HT-29 (cell line): ENCODE measurements at places on chromosomes 1 and 21.

DNA sequence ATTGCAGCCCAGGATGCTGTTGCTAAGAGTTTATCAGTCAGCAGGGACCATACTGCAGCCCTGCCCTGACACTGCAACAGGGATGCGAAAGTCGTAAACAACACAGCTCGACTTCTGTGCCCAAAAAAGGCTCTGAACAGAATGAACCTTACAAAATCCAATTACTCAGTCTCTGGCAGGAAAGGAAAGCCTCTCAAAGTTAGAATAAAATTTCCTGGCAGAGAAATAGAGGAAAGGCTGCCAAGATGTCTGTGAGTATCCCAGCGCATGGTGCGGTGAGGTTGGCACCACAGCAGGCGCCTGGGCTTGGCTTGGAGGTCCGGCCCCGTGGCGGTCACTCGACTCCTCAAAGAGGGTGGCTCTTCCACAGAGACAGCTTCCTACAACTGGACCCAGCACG lies 185.8 kb downstream of the PCP4 start:
- DNase-seq: no peak

- DNase-seq: no peak
These were observed 76.3 kb downstream of the OBSCN start for GRCh38 chr1:228284148-228284495.

GRCh38 chr1:231927431-231927830 lies 300.8 kb downstream of the DISC1 start:
- DNase-seq: no peak

GRCh38 chr1:50371749-50372148 lies 51.5 kb downstream of the DMRTA2 start:
- no peak for DNase-seq

GRCh38 chr1:4132352-4133296 lies 232.6 kb upstream of the C1orf174 start:
- DNase-seq: no peak

- no peak for DNase-seq
These were observed 216.4 kb downstream of the MATN1 start for GRCh38 chr1:30507016-30507312.

- DNase-seq: no peak
These were observed 43.2 kb downstream of the HIVEP3 start for GRCh38 chr1:41875487-41875886.

DNA sequence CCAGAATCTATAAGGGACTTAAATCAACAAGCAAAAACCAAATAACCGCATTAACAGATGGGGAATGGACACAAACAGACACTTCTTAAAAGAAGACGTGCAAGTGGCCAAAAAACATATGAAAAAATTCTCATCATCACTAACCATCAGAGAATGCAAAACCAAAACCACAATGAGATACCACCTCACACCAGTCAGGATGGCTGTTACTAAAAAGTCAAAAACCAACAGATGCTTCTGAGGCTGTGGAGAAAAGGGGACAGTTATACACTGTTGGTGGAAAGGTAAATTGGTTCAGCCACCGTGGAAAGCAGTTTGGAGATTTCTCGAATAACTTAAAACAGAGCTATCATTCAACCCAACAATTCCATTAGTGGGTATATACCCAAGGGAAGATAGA lies 124.9 kb upstream of the OLIG2 start:
- DNase-seq: no peak

DNA sequence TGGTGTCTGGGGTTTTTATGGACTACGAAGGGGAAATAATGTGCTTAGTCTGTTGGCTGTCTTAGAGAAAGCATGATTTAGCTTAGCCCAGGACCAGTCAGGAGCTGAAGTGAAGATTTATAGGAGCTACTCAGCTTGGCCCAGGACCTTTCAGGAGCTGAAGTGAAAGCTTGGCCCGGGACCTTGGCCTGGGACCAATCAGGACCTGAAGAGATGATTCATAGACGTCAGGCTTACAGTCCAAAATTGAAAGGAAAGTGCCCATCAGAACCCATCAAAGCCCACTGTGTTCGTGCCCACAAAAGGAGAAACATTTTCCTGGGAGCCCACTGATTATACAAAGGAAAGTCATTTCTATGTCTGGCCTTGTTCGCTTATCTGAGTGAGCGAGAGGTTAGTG lies 35.6 kb downstream of the MSTO1 start:
- DNase-seq: no peak

DNA sequence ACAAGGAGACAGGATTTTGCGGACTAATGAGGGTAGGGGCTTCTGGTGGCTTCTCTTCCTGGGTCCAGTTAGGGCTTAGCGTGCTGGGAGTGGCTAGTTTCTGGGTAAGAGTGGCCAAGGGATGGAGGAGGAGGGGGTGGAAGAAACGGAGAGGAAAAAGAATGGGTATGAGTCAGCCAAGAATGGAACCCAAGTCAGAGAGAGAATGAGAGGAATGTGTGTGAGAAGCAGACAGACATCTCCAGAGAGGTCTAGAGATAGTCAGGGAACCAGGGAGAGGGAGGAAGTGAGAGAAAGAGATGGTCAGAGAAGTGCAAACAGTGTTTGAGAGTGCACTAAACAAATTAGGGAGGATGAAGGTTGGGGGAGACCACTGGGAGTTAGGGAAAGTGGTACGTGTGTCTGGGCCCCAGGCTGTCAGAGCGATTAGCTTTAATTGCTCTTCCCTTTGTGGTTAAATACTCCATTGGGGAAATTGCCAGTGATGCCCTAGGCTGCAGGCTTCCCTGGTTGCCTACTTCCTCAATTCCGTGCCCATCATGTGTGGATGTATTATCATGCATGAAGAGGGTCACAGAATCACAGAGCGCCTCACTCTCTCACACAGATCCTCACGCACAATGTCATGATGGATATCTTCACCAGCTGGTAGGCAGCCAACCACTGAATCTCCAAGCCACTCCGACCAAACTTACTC lies 1.4 kb downstream of the PEA15 start:
- no peak for DNase-seq

- peak; percentile 41 for DNase-seq
These were observed 1.6 kb upstream of the KDM4A start for GRCh38 chr1:43648221-43648847.

DNA sequence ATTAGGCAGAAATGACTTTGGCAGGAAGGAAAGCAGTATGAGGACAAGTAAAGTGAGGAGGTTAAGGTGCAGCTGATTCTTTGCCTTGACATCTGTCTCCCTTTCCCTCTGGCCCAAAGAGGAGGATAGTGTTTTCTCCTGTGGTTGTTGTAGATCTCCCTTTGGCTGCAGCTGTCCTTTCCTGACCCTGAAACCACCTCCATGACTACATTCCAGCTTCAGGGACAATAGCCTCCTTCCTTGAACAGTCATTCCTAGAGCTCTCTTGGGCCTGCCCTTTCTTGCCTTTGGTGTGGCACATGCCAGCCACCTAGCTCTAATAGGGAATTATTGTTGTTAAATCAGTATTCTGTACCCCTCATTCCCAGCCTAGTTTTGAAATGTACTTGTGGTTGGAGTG lies 6.2 kb downstream of the ZMYM1 start:
- no peak for DNase-seq

GRCh38 chr1:85894651-85895050 lies 186.4 kb upstream of the ZNHIT6 start:
- DNase-seq: peak; percentile 28

- DNase-seq: peak; percentile 31
These were observed 21.8 kb downstream of the EXOC8 start for GRCh38 chr1:231315887-231316286.

DNA sequence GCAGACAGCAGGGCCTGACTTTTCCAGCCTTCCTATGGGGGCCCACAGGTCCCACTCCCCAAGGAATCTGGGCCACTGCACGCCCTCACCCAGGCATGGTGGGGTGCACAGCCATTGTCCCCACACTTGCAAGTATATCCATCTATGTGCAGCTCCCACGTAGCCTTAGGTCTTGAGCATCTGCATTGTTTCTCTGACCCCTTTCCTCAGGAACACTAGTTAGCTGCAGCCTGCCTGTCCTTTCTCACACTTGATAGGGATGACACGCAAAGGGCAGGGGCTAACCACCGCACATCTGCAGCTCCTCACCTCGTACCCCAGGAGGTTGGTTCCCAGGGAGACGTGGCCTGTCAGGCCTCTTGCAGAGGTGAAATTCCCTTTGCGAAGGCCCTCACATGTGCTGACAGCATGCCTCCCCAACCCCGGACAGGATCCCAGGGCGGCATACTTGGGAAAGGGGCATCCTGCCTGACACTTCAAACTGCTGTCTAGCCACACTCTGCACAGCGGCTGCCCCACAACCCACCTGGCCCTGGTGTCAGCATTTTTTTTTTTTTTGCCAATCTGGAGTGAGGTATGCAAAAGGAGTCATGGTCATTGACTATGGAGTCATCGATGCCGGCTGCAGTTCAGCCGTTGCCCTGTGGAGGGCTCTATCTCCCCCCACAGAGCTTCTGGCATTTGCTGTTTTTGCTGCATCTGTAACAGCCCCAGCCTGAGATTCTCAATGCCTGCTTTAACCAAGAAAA lies 5.0 kb downstream of the JMJD4 start:
- DNase-seq: peak; percentile 47

DNA sequence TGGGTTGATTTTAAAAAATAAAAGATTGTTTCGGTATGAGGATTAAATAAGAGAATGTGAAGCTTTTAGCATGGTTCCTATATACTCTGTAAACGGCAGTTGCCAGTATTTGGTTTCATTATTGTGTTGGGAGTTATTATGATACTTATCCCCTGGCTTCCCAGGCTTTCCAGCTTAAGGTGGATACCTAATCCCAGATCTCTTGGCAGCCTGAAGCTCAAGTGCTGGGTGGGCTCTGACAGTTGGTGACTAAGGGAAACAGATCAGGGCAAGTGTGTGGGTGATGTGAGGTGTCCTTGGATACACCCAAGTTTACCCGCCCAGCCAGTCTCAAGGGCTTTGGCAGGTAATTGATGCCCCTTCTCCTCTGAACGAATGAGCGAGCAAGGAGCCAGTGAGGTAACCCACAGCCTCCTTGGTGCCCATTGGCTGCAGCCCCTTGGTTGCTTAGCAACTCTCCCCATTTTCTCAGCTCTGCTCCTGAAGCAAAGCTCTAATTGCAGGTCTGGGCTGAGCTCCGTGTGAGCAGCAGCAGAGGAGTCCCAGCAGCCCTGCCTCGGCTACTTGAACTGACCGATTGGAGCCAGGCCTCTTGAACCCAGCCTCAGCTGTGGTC lies 6.1 kb downstream of the IPO13 start:
- no peak for DNase-seq

GRCh38 chr1:15810073-15810472 lies 2.6 kb upstream of the UQCRHL start:
- no peak for DNase-seq

DNA sequence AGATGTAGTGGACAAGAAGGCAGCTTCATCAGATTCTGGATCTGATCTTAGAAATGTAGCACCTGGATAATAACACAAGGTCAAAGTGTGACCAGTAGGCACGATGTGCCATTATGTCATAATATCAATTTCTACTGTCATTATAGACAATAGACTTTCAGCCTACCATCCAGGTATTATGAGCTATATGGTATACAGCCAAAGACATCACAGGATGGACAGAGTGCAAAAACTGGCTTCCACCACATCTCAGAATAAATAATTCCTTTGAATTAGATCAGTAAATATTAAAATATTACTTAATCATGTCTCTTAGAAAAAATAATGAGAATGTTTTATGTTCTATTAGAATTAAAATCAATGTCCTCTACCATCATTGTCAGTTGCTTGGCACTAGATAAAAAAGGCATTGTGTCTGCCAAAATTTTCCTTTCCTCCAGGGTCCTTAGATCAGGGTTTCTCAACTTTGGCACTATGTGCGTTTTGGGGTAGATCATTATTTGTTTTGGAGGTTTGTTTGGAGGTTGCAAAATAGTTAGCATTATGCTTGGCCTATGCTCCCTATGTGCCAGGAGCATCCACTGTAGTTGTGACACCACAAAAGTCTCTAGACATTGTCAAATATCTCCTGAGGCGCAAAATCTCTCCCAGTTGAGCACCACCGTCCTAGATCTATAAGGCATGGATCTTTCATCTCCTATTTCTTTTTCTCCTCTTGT lies 86.7 kb upstream of the NRIP1 start:
- no peak for DNase-seq

DNA sequence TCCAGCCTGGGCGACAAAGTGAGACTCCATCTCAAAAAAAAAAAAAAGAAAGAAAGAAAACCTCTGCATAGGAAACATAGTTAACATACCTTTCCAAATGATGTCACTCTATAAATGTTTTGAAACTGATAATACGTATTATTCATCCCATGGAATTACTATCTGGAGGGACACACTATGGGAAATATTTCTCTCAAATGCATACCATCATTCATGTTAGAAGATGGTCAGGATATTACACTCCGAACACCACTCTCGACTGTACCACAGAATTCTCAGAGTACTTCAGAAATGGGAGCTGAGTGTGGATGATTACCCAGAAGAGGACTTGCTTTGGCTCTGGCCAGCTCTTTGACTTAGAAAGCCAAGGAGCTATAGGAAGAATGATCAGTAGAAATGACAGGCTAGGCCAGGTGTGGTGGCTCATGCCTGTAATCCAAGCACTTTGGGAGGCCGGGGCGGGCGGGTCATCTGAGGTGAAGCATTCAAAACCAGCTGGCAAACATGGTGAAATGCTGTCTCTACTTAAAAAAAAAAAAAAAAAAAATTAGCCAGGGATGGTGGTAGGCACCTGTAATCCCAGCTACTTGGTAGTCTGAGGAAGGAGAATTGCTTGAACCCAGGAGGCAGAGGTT lies 5.2 kb upstream of the LIN28A start:
- no peak for DNase-seq

DNA sequence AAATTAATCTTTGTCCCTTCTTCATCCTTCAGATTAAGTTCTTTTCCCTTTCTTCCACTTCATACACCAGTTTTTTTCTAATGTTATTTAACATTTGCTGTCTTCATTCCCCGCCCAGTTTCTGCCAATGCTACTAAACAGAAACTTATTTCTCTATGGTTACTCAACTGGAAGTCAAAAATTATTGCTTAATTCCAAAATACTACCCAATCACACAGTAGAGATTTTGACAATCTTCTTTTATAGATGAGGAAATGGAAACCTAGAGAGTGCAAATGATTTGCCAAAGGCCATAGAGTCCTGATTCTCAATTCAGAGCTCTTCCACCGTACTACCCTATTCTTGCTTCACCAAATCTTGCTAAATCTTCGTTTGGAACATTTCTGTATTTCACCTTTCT lies 58.1 kb upstream of the SH3GLB1 start:
- DNase-seq: no peak

DNA sequence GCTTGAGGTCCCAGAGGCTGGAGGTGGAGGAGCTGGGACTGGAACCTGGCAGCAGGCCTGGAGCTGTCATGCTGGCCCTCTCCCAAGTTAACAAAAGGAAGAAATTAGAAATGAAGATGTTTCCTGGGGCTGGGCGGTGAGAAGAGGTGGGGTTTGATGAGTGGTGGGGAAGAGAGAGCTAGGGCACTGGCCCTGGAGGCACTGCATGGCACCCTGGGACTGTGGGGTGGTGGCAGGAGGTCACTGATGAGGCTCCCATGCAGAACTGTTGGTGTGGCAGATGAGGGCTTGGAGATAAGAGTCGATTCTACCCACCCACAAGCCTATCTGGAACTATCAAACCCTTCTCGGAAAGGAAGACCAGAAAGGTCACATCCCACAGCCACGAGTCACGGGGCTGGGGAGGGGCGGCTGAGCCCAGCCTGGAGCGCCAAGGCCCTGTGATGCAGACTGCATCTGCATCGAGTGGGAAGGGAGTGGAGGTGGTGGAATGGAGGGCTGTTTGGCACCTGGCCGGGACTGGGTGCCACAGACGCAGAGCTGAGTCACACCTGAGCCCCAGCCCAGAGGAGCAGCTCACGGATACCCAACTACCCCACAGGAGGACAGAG lies 29.4 kb downstream of the MRPL37 start:
- no peak for DNase-seq
